Activated T-helper 1 cell treated with anti-CD3 and anti-CD28 coated beads, Interleukin-2, amount 50 U/mL, for 16 hours (primary cell): ENCODE measurements at places on chromosomes 4 and X.

DNA sequence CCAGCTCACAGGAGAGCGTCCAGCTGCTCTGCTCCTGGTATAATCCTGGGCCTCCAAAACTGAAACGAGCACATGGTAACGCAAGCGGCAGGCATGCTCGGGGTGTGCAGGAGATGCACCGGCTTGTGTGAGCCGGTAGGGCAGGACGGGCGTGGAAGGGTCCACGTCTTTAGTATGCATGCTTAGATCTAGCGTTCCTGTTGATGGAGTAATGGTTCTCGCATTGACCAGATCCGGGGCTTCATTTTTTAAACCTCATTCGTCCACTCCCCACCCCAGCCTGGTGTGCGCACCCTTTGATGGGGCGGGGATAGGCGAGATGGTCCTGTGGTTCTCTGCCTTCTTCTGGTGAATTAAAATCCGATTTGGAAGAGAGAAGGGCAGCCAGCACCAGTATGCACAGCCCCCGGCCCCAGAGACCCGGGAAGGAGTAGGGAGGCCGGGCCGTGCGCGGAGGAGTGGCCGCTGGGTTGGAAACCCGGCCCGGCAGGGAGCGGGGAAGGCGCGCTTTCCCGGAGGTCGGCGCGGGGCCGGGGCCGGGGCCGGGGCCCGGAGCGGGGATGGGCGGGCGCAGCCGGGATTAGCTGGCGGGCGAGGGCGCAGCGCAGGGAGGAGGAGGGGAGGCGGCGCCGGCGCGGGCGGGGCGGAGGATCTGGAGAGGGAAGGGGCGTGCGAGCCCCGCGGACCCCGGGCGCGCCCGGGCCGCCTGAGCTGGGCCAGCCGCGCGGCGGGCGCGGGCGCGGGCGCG, 39.9 kb downstream of the FAM149A start:
- DNase-seq = no peak

- no peak for DNase-seq
Observed at GRCh38 chrX:17585006-17585405, 152.3 kb upstream of the SCML1 start.

GRCh38 chr4:185011408-185011807, 6.9 kb upstream of the HELT start:
- DNase-seq = no peak

GRCh38 chr4:73456177-73457022, 20.4 kb downstream of the AFP start:
- no peak for DNase-seq

DNA sequence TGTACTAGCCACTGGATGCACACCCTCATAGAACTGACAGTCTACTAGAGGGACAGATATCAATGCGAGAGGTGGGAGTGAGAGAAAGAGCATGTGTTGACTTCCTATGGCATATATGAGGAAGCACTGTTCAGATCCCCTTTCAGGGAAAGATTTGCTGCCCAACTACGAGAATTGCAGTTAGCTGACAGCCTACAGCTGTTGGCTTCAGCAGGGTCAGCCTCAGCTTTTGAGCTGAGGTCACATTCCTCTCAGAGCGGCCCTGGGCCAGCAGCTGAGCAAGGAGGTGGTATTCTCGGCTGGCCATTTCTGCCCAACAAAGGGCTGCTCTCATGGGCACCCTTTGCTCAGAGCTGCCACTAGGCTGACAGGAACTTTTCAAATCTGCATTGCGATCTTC, 580.2 kb downstream of the MID1IP1 start:
- no peak for DNase-seq

GRCh38 chr4:40843696-40844095, 93.9 kb downstream of the NSUN7 start:
- DNase-seq = no peak

- peak; percentile 40 for DNase-seq
Observed at GRCh38 chr4:3442959-3443749, 1.4 kb downstream of the HGFAC start.

DNA sequence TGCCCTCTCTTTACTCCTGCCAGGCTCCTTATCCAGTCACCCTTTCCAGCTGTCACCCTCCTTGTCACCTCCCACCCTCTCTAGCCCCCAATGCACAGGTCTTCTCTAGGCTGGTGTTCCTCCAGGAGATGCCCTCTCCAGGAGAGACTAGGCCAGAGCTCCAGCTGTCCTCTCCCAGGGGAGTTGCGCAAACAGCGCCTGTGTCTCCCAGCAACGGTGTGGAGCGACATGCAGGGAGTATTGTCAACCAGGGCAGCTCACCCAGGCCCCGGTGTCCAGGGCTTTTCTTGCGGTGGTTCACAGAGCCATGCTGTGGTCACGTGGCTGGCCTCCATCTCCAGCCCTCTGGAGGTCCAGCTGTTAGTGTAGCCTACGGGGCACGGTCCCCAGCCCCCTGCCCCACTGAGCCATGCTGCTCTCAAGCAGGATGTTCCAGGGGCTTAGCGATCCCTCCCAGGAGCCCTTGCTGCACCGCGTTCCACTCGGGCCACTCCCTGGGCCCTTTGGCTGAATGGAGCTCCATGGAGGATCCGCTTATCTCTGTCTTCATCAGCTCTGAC, 34.8 kb downstream of the CCNQ start:
- no peak for DNase-seq
